ENCODE measurements at places on chromosomes 2 and 18. TPM values are rescaled to one million over a fixed set of nuclear protein-coding genes. Genes with fewer than 3 reads are reported as not detected.
A peak's percentile ranks its signal among the peaks of the same experiment; 100 is the strongest.

DNA sequence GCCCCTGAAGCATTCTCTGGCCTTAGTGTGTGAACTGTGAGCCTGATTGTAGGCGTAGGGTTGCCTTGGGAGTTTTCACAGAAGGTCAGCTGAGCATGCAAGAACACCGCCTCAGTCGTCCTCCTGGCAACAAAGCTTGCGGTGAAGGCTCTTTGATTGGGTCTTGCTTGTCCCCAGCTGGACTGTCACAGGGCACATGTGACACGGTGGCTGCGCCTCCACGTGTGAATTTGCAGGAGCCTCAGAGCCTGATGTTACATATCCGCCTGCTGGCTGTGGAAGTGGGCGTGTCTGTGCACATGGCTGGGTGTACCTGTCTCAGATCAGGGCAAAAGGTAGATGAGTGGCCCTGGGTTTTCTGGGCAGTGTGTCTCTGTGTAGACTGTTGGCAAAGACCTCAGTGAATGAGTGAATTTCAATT, 228.7 kb downstream of the HAUS1 start:
- H3K27ac ChIP-seq = no peak overlapping the region
- peaks cover 50% of the 10 kb centered on the region for H3K27me3 ChIP-seq
- H3K36me3 ChIP-seq = no peaks in the 10 kb centered on the region
- no peak overlapping the region for H3K4me3 ChIP-seq
- no peaks in the 10 kb centered on the region for H3K4me1 ChIP-seq
- no peak for DNase-seq

GRCh38 chr2:199446996-199447576, 10.7 kb downstream of the SATB2 start:
- H3K27me3 ChIP-seq = no peaks in the 10 kb centered on the region
- peaks cover 2% of the 10 kb centered on the region for H3K4me1 ChIP-seq
- H3K4me3 ChIP-seq = no peak overlapping the region
- H3K36me3 ChIP-seq = no peaks in the 10 kb centered on the region

- H3K4me3 ChIP-seq = no peak overlapping the region
- no peak overlapping the region for H3K27ac ChIP-seq
- peaks cover 16% of the 10 kb centered on the region for H3K4me1 ChIP-seq
- H3K36me3 ChIP-seq = peaks cover 18% of the 10 kb centered on the region
- no peak for DNase-seq
These were observed 4.6 kb downstream of the TXNL4A start for GRCh38 chr18:79983793-79984192.

DNA sequence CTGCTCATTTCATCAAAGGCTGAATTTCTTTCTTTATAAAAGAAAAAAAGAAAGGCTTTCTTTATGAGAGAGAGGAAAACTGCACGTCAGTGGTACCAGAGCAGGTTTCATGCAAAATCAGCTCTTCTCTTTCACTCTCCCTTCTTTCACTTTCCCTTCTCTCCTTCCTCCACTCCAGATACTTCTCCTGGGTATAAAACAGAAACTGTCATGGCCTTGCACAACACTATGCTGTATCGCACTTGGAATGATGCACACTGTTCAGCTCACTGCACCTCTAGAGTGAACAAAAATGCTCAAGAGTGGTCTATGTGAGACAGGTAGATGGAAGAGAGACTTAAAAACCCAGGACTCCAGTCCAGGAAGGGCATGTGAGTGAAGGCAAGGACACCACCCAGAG, 73.8 kb downstream of the KLF7 start:
- H3K36me3 ChIP-seq = peaks cover 14% of the 10 kb centered on the region
- no peaks in the 10 kb centered on the region for H3K27me3 ChIP-seq
- H3K27ac ChIP-seq = no peak overlapping the region
- no peak for DNase-seq
- H3K4me1 ChIP-seq = peaks cover 2% of the 10 kb centered on the region
- H3K4me3 ChIP-seq = no peak overlapping the region

DNA sequence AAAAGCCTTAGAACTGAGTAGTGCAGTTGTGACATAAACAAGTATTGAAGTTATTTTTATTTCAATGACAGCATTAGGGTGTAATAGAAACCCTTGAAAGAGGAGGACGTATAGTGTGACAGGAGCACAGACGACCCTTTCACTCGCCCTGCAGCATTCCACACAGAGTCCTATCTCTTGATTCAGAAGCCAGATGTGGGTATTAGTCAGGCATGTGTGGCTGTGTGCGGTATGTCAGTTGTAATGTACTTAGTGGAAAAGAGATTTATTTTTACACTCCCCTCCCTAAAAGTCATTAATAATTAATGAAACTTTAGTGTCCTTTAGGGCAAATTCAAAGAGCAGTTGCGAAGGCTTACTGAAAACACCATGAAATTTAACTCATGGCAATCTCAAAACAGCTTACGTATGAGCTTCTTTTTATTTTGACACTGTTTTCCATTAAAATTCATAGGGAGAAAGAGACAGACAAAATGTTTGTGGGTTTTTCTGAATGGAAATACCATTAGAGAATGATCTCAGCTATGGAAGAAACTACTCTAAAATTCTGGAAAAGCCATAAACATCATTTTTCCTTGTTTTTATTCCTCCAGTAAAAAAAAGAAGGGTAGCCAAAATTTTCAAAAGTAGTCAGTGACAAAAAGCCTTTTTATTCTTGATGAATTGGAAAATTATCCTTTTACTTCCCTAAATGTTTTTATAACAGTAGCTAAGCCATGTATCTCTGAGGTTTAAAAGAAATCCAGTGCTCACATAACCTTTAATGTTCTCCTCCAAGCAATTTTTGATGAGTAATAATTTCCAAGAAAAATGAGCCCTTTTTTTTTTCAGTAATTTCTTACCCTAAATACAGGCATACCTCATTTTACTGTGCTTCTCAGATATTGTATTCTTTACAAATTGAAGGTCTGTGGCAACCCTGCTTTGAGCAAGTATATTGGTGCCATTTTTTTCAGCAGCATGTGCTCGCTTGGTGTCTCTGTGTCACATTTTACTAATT, 84.0 kb upstream of the DSEL start:
- DNase-seq = peak; percentile 91
- no peaks in the 10 kb centered on the region for H3K27me3 ChIP-seq
- H3K27ac ChIP-seq = no peak overlapping the region
- H3K36me3 ChIP-seq = no peaks in the 10 kb centered on the region
- no peak overlapping the region for H3K4me3 ChIP-seq

DNA sequence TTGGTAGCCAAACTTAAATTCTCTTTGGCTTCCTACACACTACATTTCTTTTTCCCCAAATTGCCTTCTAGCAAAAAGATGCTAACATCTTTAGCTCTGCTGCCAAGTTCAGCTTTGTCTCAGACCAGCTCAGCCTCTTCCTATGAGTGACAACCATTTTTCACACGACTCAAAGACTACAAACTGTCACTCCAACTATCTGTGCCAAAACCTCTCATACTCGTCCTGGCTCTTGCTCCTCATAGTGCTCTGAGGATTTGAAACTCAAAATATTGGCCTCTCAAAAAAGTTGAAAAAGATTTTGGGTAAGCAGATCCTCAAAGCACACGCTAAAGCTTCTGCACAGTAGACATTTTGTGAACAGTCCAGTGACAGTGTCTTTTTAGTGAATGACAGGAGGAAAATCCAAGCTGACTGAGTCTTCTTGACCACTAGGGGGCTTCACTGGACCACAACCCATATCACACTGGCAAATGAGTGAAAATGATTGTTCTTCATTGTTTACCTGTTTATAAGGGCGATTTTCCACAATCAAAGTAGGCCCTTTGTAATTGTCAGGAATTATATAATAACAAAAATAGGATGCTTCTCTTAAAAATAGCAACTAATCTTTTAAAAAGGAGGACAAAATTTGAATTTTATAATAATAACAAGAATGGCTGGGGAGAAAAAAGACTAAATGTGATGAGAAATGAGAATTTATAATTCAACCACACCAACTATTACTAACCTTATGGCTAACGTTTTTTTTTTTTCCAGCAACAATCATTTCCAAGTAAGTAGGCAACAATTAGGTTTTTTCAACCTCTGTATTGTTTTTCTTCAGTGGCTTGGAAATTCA, 85.5 kb upstream of the PGAP1 start:
- no peaks in the 10 kb centered on the region for H3K4me1 ChIP-seq
- H3K27me3 ChIP-seq = no peaks in the 10 kb centered on the region
- H3K36me3 ChIP-seq = no peaks in the 10 kb centered on the region
- peak; percentile 53 for DNase-seq
- no peak overlapping the region for H3K27ac ChIP-seq
- no peak overlapping the region for H3K4me3 ChIP-seq

DNA sequence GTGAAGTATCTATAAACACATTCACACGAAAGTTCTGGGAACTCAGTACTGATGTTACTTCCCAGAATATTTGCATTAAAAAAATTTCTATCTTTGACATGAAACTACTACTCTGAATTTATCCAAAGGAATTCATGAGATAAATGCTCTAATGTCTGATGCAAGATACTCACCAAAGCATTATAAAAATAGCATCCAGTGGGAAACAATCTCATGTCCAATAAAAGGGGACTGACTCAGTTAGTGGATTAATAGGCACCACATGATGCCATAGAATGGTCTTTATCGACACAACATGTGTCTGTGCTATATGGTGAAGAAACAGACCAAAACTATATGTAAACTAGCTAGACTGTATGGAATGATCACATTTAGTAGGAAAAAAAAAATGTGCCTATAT, 33.9 kb downstream of the LAMA3 start:
- H3K4me3 ChIP-seq = no peak overlapping the region
- DNase-seq = peak; percentile 69
- H3K27me3 ChIP-seq = no peaks in the 10 kb centered on the region

- no peaks in the 10 kb centered on the region for H3K4me1 ChIP-seq
- DNase-seq = no peak
- no peak overlapping the region for H3K4me3 ChIP-seq
- H3K27ac ChIP-seq = no peak overlapping the region
- no peaks in the 10 kb centered on the region for H3K27me3 ChIP-seq
- no peaks in the 10 kb centered on the region for H3K36me3 ChIP-seq
These were observed 226.0 kb upstream of the ITGA4 start for GRCh38 chr2:181231151-181231550.

- no peak overlapping the region for H3K27ac ChIP-seq
- no peak overlapping the region for H3K4me3 ChIP-seq
- DNase-seq = no peak
- H3K36me3 ChIP-seq = no peaks in the 10 kb centered on the region
These were observed 25.1 kb upstream of the PRLH start for GRCh38 chr2:237541243-237541642.

- H3K27me3 ChIP-seq = peaks cover 2% of the 10 kb centered on the region
- no peaks in the 10 kb centered on the region for H3K36me3 ChIP-seq
- peak; percentile 45 for DNase-seq
- no peak overlapping the region for H3K27ac ChIP-seq
- H3K4me3 ChIP-seq = no peak overlapping the region
These were observed 35.3 kb downstream of the CYP26B1 start for GRCh38 chr2:72112401-72112800.

DNA sequence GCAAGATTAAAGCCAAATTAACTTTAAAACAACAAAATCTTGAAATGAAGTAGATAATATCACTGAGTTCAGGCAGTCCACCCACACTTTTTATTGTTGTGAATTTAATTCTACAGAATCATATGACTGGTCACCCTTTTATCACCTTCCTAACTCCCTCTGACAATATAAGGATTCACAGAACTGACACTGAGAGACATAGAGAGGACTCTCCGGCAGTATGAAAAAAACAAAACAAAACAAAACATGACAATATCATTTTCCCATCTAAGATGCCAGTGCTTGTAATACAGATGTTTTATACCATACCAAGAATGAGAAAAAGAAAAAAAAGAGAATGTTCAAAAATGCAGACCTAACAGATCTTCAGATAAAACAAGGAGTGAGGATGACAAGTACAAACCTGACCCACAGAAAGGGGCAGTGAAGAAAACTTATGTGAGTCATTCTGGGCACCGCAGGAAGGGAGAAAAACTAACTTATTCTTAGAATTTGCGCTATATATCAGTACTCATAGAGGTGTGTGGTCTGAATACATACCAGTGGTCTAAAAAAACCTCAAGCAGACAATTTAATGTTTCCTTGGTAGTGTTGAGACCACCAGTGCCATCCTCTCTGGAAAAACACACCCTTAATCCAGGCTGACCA, 136.6 kb downstream of the ZAP70 start:
- no peak overlapping the region for H3K27ac ChIP-seq
- no peak overlapping the region for H3K4me3 ChIP-seq
- DNase-seq = peak; percentile 18
- no peaks in the 10 kb centered on the region for H3K27me3 ChIP-seq

- no peak overlapping the region for H3K27ac ChIP-seq
- peaks cover 24% of the 10 kb centered on the region for H3K4me1 ChIP-seq
- no peaks in the 10 kb centered on the region for H3K27me3 ChIP-seq
- no peaks in the 10 kb centered on the region for H3K36me3 ChIP-seq
- no peak for DNase-seq
- H3K4me3 ChIP-seq = no peak overlapping the region
These were observed 86.7 kb upstream of the RANBP2 start for GRCh38 chr2:108632332-108633160.

- DNase-seq = no peak
- H3K36me3 ChIP-seq = no peaks in the 10 kb centered on the region
- no peak overlapping the region for H3K27ac ChIP-seq
- H3K27me3 ChIP-seq = peaks cover 9% of the 10 kb centered on the region
These were observed 242.5 kb downstream of the CYP26B1 start for GRCh38 chr2:71905205-71905604.

GRCh38 chr18:26575865-26576217, 27.5 kb upstream of the KCTD1 start:
- no peak for DNase-seq
- no peak overlapping the region for H3K27ac ChIP-seq
- H3K4me3 ChIP-seq = no peak overlapping the region
- H3K27me3 ChIP-seq = peaks cover 19% of the 10 kb centered on the region
- no peaks in the 10 kb centered on the region for H3K4me1 ChIP-seq
- H3K36me3 ChIP-seq = no peaks in the 10 kb centered on the region

DNA sequence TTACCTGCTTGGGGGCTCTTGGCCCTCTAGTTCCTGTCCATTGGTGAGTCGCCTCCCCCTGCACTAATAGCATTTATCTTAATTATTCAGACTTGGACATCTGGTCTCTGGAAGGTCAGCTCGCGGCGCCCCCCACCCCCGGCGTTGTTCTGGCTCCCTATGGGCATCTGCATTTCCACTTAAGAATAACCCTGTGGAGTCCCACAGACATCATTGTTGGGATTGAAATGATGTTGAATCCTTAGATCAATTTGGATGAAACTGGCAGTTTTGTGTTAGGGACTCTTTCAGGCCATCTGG, 313.8 kb upstream of the HS6ST1 start:
- no peak overlapping the region for H3K27ac ChIP-seq
- no peaks in the 10 kb centered on the region for H3K4me1 ChIP-seq
- no peak for DNase-seq

RGPD4 gene
- not detected for total RNA-seq

STPG4 gene
- 0.28 TPM for total RNA-seq

ROCK2 gene
- 28.3 TPM for total RNA-seq

PROKR1 gene
- not detected for total RNA-seq

SP5 gene
- total RNA-seq = not detected

NEURL3 gene
- not detected for total RNA-seq

IL37 gene
- total RNA-seq = not detected

ABCG8 gene
- not detected for total RNA-seq

TMEM200C gene
- total RNA-seq = 1.7 TPM

GKN2 gene
- total RNA-seq = not detected

MAP3K19 gene
- total RNA-seq = not detected
